ENCODE measurements at places on chromosomes 7 and 10.

GRCh38 chr10:86836044-86836443 lies 79.6 kb downstream of the BMPR1A start:
- no peak for DNase-seq

DNA sequence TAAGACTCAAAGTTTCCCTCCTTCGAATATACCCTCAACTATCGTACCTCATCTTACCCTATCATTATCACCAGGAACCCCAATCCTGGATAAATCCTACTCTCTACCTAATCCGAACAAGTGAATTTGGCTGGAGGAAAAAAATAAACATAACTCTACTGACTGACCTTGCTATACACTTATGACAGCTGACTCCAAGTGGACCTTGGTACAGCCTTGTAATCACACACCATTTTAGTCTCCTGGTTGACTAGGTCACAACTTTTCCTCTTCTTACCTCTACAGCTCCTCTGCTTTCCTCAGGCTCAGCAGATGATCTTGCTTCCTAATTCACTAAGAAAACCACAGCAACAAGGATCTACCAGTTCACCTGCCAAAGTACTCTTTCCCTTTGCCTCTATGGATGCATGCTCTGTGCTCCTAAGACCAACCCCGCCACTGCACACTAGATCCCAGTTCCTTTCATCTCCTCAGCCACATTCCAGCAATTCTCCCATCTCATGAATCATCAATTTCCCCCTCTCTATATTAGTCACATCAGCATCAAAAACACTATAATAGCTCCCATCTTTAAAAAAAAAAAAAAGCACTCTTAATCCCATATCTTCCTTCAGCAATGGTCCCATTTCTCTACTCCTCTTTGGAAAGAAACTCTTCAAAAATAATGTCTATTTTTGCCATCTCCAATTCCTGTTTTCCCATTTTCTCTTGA lies 35.5 kb downstream of the COA1 start:
- DNase-seq = no peak

GRCh38 chr10:48523820-48524758 lies 80.8 kb downstream of the ARHGAP22 start:
- no peak for DNase-seq

- no peak for DNase-seq
Measured at GRCh38 chr7:157035302-157035701, 24.8 kb upstream of the MNX1 start.

DNA sequence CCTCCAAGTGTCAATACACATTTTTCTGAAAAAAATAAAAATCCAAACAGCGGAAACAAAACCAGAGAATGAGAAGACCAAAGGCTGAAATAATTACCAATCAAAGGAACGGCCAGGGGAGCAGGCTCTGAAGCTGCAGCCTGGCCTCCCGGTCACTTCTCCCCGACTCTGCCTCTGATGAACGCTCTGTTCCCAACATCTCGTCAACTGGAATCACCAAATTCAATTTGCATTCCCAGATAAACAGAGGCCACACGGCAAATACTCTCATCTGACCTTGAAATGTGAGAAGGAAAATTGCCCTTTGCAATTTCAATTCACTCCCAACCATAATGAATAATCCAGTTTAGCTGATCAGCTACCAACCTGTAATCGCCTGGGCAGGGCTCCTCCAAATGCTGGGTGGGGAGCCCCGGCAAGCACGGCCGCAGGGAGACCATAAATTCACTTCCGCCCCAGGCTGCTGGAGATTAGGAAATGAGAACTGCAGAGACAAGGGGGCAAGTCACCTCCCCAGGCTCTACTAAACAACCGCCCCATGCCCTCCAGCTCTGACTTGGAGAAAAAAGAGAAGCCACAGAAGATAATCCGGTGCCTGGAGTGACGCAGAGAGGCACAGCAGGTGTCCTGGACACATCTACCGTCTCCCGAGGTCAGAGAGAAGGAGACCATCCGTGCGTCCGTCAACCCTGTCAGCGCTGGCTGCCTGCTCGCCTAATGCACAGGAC lies 153.2 kb downstream of the MAD1L1 start:
- no peak for DNase-seq

- DNase-seq = no peak
Measured at GRCh38 chr7:69732203-69732602, 133.9 kb downstream of the AUTS2 start.

DNA sequence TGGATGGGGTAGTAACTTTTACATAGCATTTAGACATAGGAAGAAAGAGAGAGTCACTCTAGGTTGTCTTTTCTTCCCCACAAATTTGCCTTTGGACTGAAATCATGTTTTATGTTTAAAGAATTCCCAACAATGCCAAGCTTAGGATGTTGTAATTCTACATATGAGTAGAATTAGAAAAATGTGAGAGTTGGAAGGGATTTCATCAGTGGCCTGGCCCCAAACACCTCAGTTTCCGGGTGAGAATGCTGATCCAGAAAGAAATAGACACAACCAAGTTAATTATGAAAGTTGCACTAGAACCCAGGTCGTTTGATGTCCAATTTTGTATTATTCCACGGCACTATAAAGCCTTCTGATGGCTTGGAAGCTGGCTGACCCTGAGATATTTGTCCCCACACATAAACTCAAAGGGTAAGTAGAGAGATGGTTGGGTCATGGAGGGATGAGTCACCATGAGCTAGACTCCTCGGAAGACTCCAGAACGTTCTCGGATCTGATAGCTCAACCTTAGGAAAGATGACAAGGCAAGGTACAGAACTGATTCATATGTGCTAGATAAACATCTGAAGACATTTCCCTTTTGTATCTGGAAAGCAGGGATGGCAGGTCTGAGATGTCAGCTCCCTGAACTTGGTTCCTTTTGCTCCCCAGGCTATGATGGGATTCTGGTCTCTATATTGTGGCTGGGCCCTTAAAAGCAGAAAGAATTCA lies 48.8 kb upstream of the SLC35B4 start:
- no peak for DNase-seq

- no peak for DNase-seq
Measured at GRCh38 chr7:142954680-142955268, 7.4 kb downstream of the KEL start.

- DNase-seq = no peak
Measured at GRCh38 chr10:96670786-96671185, 49.5 kb downstream of the PIK3AP1 start.

- DNase-seq = no peak
Measured at GRCh38 chr7:113099284-113099919, 12.8 kb upstream of the GPR85 start.
